Cortex of kidney (tissue), 1 donor: ENCODE measurements at places on chromosomes 5 and 9.

DNA sequence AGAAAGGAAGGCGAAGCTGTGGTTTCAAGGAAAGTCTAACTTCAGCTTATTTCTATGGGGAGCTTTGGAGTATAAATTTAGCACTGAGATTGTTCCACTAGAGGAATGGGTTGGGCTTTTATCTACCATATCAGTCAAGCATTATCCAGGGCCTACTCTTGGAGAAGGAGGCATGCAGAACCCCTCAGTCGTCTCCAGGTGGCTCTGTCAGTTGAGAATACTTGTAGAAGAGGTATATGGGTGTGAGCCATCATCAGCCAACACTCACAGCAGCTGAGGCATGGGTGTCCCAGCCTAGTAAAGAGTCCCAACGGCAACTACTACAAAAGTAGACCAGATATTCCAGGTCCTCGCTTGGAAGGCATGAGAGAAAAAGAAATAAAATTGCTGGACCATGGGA is 548.5 kb upstream of the GRAMD2B start:
- no peak for DNase-seq

- DNase-seq: no peak
These were observed 184.2 kb upstream of the TBCA start for GRCh38 chr5:77960305-77960704.

GRCh38 chr5:124342027-124342471 is 404.4 kb downstream of the ZNF608 start:
- DNase-seq: no peak

- no peak for DNase-seq
These were observed 21.6 kb downstream of the SLC28A3 start for GRCh38 chr9:84318981-84319380.

- DNase-seq: no peak
These were observed 514.1 kb upstream of the MEF2C start for GRCh38 chr5:89397096-89397495.

DNA sequence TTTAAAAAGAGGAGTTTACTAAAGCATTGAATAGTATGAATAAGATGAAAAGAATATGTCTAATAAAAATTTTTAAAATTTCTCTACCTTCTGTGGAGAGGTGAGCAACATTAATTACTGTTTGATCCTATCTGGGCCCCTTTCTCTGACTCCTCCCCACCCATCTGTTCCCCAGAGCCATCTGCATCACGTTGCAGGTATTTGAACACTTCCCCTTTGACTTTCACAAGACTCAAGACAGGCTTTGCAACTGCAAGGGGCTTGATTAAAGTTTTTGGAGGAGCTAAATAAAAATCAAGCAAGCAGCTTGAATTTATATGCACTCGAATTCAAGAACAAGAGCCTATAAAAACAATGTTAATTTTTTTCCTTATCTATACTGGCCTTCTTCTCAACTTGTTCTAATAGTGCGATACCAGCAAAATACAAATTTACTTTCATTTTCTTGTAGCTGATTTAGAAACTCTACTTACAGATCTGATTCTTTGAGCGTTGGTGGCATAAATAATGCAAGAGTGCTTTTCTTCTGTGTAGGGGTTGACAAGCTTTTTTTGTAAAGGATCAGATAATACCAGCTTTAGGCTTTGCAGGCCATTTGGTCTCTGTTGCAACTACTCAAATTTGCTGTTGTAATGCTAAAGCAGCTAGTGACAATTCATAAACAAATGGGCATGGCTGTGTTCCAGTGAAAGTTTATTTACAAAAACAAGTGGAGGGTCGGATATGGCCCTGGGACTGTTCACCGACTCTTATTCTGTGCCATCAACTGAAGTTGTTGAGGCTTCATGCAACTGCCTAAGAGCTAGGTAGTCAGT is 21.2 kb downstream of the TXNDC8 start:
- no peak for DNase-seq

DNA sequence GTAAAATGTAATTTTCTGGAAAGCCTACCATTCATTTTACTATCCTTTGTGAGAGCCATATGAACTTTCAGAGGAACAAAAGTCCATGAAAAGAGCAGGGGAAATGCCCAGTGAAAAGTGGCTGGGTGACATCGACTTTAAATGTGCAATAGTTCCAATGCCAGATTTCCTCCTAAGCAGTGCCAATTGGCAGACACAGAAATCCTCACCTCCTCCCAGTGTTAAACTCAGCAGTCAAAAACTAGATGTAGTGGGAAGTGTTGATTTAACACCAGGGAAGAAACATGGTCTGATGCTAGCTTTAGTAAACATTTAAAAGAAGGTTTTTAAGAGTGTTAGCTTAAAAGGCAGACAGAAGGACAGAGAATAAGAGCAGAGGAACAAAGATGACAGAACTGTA is 2055.2 kb downstream of the MAT2B start:
- no peak for DNase-seq

DNA sequence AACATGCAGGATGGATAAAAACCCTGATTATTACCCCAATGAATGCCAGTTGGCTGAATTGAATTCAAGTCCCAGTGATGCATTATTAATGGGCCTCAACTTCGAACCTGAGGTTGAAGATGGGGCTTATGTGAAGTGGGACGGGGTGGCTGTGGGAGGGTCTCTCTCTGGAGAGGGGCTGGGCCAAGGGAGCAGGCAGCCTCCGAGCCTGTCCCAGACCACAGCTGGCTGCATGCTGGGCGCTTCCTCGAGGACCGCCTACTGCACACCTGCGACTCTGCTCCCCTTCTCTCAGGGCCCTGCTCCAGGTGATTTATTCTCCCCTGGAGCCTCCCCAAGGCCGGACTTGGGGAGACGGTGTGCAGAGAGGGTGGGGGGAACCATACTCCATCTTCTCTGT is 568.3 kb downstream of the CCDC171 start:
- DNase-seq: no peak

DNA sequence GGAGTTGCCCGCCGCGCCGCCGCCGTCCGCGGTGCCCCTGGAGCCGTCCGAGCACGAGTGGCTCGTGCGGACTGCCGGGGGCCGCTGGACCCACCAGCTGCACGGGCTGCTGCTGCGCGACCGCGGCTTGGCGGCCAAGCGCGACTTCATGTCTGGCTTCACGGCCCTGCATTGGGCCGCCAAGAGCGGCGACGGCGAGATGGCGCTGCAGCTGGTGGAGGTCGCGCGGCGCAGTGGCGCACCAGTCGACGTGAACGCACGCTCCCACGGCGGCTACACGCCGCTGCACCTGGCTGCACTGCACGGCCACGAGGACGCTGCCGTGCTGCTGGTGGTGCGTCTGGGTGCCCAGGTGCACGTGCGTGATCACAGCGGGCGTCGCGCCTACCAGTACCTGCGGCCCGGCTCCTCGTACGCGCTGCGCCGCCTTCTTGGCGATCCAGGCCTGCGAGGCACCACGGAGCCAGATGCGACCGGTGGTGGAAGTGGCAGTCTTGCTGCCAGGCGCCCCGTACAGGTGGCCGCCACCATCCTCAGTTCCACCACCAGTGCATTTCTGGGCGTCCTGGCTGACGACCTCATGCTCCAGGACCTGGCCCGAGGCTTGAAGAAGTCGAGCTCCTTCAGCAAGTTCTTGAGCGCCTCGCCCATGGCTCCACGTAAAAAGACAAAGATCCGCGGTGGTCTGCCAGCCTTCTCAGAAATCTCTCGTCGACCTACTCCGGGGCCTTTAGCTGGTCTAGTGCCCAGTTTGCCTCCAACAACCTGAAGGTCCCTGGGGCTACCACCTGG is 1.6 kb downstream of the SOWAHA start:
- DNase-seq: no peak

DNA sequence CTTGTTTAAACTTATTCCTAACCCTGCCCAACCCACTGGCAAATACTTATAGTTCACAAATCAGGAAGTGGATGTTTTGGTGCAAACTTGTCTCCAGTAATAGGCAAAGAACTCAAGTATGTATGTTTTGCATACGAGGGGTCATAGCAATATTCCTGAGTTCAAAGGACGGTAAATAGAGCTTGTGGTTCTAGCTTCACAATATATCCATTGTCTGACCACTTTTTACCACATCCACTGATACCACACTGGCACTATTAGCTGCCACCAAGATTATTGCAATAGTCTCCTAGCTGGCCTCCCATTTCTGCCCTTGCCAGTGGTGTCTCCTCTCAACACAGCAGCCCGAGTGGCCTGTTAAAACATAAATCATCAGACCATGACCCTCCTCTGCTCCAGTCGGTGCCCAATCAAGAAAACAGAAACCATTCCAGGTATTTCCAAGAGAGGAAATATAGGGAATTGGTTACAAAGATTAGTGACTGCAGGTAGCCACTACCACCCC is 17.0 kb downstream of the GRXCR2 start:
- no peak for DNase-seq

GRCh38 chr9:92644278-92644677 is 25.7 kb downstream of the IPPK start:
- DNase-seq: no peak

- no peak for DNase-seq
These were observed 106.3 kb upstream of the TRIM32 start for GRCh38 chr9:116580853-116581252.

DNA sequence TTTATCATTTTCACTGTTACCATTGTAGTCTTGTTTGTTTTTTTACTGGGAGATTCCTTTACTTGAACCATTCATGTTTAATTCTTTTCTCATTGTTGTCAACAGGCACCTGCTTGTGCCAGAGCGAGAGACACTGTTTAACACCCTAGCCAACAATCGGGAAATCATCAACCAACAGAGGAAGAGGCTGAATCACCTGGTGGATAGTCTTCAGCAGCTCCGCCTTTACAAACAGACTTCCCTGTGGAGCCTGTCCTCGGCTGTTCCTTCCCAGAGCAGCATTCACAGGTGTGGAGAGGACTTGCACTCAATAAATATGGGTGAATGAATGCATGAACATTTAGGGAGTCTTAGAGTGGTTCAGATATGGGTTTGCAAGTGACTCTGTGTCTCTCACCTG is 37.5 kb downstream of the NUP214 start:
- DNase-seq: no peak

DNA sequence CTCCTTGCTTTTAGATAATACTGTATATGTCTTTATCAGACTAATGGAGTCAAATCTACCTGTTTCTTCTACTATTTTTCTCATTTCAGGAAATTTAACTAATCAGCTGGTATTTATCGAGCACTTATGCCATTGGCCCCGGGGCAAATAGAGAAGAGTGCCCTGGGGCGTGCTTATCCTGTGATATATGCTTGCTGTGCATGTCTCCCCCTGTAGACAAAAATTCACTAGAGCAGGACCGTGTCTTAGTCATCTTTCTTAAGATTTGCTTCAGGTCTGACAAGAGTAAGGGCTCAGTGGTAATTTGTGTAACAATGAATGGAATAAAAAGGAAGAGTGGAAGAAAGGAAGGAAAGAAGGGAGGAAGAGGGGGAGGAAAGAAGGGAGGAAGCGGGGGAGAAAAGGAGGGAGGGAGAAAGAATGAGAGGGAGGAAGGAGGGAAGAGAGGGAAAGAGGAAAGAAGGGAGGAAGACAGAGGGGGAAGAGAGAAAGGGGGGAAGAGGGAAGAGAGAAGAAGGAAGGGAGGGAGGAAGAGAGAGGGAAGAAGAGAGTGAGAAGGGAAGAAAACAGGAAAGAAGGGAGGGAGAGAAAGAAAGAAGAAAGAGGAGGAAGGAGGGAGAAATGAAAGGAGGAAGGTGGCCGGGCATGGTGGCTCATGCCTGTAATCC is 295.7 kb upstream of the PANK3 start:
- no peak for DNase-seq

GRCh38 chr5:143641549-143642355 is 170.2 kb upstream of the HMHB1 start:
- DNase-seq: no peak

GRCh38 chr5:143828710-143829109 is 16.7 kb downstream of the HMHB1 start:
- no peak for DNase-seq

- no peak for DNase-seq
These were observed 35.5 kb downstream of the DDX46 start for GRCh38 chr5:134794082-134794481.

GRCh38 chr9:90219548-90220118 is 423.0 kb downstream of the DIRAS2 start:
- no peak for DNase-seq

- no peak for DNase-seq
These were observed 7.2 kb upstream of the TLR4 start for GRCh38 chr9:117697046-117697445.

DNA sequence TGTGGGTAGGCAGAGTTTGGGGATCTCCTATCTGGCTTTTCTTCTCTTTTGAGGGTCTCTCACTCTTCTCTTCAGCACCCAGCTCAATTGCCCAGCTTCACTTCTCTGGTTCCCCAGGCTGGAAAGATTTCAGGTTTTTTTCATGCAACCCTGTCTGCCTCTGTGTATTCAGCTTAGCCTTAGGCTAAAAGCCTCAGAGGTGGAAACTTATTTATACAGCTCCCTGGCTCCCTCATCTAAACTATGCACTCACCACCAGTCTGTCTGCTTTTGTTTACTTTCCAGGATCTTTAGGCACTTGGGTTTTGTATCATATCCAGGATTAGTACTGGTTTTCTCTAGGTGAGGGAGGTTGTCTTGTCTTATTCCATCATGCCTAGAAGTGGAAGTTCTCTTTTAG is 540.2 kb upstream of the TRPC7 start:
- DNase-seq: no peak
